Urothelium cell line (cell line): ENCODE measurements at places on chromosomes 11 and 22.

DNA sequence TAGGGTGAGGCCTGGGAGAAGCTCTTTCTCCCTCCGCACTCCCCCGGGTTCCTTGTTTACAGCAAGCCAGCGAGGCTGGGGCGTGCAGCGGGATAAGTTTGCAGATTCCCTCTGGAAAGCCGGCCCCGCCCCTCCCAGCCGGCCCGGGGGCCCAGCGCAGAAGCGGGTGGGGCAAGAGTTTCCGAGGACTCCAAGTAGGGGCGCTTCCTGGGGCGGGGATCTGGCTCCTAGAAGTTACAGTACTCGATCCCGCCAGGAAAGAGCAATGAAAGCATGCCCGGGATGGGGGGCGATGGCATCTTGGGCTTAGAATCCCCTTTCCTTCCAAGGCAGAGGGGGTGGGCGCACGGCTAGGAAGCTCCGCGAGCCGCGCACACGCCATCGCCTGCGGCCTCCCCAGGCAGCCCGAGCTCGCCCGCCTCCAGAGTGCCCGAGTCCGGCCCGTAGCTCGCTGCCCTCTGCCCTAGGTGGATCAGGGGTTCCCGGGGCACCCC lies 385 bp downstream of the TST start:
- peak; percentile 60 for DNase-seq

DNA sequence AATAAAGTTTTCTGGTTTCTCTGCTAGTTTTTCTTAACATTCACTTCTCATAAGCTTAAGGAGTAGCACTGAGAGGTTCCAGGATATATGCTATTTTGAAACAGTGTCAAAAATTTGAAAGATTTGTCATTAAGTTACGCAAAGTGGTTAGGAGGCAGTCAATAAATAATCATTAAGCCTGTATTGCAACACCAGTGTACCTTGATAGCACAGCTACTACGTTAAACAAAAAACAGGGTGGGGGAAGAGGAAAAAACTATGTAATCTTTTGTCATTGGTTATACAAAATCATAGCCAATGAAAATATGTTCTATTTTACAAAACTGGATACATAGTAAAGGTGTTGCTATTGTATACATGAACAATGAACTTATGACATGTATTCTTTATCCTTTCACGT lies 30.4 kb upstream of the PITPNB start:
- no peak for DNase-seq

GRCh38 chr11:26551186-26551801 lies 20.8 kb downstream of the MUC15 start:
- no peak for DNase-seq

- no peak for DNase-seq
These were observed 20.8 kb upstream of the CHKA start for GRCh38 chr11:68142028-68142412.
